Smooth muscle cell of trachea (primary cell): ENCODE measurements at places on chromosomes 1 and 21. TPM values are rescaled to one million over a fixed set of nuclear protein-coding genes. Genes with fewer than 3 reads are reported as not detected.

The RGS1 gene
- total RNA-seq = not detected in 2 replicates

The TCP10L gene
- total RNA-seq = 0.17 and 0.44 TPM in 2 replicates

The AGTRAP gene
- 45.1 and 89.8 TPM in 2 replicates for total RNA-seq

The PIK3R3 gene
- 3.6 and 6.3 TPM in 2 replicates for total RNA-seq

The CFAP74 gene
- not detected in 2 replicates for total RNA-seq

The GNG4 gene
- not detected in 2 replicates for total RNA-seq
